Mammary epithelial cell (primary cell): ENCODE measurements at places on chromosomes 3 and 15.

- peak; percentile 96 for DNase-seq
These were observed at the start of gene NR2F2 for GRCh38 chr15:96330450-96331143. NR2F2 (plus strand) TSS chr15:96330700; CDS start chr15:96332106, 1,406 bp downstream.

GRCh38 chr3:45105855-45106671 lies 40.1 kb downstream of the CDCP1 start:
- peak; percentile 90 for DNase-seq

- DNase-seq: peak; percentile 55
These were observed 40.3 kb downstream of the RGMA start for GRCh38 chr15:93048759-93049161.

DNA sequence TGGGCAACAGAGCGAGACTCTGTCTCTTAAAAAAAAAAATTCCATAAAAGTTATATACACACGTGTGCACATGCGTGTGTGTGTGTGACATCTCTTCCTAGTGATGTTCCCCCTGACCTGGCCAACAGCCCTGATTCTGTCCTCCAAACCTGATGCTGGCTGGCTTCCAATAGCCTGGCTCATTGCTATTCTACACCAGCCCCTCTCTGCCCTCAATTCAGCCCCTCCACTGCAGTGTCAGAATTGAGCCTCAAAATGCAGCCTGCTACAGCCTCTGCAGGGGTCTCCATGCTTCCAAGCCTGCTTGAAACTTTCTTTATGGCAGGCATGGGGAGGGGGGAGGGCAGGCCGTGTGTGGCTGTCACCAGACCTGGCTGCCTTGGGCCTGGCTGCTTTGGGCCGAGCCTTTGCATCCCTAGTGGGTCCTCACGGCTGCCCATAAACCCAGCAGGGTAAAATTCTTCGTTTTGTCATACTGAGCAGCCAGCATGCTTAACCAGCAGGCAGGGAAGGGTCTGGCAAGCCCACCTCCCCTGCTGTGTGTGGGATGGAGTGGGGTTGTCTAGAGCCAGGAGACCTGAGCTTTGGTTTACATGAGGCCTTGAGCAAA lies 22.7 kb upstream of the DOCK3 start:
- DNase-seq: no peak

DNA sequence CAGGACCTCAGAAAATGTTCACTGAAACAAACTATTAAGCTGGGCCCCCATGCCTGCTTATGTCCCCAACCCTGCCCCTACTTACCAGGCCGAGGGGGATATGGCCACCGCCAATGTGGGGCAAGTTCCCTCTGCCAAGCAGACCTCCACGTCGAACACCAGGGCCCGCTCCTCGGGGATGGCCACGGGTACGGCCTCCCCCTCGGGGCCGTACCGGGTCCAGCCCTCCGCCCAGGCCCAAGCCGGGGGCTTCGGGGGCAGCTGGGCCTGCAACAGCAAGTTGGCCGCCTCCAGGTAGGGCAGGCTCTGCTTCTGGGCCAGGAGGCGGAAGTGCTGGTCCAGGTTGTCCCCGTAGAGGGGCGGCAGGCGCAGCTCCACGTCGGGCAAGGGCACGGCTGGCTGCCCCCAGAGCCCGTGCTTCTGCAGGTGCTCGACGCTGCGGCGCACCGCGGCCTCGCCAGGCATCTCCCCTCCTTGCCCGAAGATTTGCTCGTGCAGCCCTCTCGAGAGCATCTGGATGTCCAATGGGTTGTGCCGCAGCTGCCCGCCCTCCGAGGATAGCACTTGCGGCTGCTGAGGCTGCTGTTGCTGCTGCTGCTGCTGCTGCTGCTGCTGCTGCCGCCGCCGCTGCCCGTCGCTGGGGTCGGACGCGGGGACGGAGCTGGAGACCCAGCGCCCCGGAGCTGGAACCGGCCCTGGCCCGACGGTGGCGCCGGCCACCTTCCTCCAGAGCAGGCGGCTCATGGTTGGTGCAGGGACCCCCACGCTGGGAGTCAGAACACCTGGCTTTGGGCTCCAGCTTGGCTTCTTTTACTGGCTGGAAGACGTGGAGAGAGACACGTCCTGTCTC lies 1.4 kb downstream of the POLG start:
- DNase-seq: no peak

DNA sequence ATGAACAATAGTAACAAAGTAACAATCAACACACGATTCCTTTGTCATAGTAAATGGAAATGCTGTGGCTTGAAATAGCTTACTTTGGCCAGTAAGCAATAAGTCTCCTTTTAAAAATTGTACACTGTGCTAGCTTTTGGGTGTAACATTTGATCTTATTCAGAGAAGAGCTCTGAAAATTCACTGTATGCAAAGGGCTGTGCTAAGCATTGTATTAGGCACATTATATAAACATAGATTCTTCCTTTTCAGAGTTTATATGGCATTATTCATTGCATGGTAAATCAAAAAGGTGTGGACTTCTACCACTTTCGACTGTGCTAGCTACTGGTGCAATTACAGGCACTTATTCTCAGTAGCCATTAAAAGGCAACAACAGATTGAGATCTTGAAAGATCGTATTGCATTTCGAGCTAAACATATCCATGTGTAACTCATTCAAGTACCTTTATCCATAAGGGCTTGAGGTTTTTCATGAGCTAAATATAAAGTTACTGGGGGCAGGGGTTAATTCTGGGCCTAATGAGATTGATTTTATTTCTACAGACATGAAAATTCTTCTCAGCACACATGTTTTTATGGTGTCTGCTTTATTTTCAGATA lies 246.8 kb downstream of the NR1D2 start:
- DNase-seq: no peak

DNA sequence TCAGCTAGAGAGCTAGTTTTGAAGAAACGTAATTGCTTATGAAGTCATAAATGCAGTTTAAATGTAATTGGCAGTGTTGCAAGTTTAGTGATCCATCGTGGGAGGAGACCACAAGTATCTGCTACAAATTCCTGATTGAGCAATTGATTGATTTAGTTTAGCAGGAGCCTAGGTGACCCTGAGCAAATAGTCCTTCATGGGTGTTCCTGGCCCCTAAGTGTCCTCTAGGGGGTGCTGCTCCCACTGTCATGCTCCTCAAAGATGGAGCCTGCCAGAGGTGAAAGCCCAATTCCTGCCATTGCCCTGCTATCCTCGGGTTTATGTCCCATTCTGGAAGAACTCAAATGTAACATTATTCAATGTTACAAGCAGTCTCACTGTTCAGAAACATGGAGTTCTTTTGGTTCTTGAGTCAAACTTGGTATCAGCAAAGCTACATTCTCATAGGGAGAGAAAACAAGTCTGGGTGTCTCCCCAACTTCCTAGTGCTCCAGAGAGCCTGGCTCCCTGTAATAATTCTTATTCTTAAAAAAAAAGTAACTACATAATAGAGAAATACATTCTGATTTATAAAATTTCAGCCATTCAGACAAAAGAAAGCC lies 29.8 kb upstream of the SENP5 start:
- DNase-seq: peak; percentile 36

DNA sequence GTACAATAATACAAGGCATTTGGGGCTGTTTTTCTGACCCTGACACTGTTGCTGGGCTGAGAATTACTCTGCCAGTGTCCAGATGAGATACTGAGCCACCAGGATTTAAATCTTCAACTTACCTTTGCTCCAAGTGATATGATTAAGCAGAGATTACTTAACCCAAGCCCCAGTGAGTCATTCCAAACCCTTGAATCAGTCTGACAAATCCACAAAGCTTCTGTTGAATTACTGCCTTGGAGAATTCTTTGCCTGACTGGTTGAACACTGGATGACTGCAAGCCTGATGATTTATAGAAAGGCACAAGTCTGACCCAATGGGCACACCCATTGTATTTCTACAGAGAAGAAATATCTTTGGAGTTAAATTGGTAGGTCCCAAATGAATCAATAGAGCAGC lies 88.2 kb upstream of the TSC22D2 start:
- DNase-seq: peak; percentile 98

DNA sequence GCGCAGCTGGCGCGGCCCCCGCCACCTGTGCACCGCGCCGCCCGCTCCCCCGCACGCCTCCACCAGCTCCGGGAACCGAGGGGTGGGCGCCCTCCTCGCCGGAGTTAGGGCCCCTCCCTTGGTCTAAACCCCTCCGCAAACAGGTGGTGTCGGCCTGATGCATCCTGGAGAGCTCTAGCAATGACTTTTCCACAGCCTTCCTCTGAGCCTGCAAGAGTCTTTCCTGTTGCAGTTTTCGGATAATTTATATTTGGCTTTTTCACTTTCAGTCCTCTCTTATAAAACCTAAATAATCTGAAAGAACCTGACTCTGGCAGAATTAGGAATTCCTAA lies 334 bp upstream of the IGSF11 start:
- DNase-seq: no peak

DNA sequence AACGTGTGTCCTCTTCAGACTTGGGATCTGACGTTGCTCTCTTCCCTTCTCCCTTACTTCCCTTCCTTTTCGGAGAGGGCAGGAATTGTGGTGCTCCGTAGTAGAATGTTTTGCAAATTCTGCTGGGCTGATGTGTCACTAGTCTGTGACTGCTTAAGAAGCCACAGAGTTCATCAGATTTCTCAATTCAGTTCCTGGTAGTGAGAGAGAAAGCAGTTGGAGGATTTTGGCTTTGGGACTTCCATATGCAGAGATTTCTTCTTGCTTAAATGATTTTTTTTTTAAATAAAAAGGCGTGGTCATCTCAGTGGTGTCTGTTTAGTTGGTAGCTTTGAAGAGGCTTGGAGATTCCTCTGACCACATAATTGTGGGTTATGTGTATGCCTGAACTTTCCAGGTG lies 10.1 kb downstream of the CEMIP start:
- no peak for DNase-seq

- DNase-seq: no peak
These were observed 23.8 kb downstream of the LRRFIP2 start for GRCh38 chr3:37150621-37151020.
